RWPE1 (cell line): ENCODE measurements at places on chromosomes 4 and X.
A peak's percentile ranks its signal among the peaks of the same experiment; 100 is the strongest.

- peak; percentile 78 for DNase-seq
Measured at GRCh38 chrX:118520216-118521206, 24.9 kb downstream of the DOCK11 start.

DNA sequence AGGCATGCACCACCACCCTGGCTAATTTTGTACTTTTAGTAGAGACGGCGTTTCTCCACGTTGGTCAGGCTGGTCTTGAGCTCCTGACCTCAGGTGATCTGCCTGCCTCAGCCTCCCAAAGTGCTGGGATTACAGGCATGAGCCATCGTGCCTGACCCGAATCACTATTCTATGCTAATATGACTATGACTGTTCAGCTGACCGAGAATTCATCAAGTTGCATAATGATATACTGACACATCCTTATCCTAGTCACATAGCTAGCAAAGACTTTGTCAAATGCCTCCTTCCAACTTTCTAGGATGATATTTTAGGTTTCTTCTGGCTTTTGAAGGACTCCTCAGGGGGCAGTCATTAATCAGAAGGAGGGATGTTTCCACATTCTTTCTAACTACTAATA is 4.8 kb upstream of the GPM6B start:
- no peak for DNase-seq

DNA sequence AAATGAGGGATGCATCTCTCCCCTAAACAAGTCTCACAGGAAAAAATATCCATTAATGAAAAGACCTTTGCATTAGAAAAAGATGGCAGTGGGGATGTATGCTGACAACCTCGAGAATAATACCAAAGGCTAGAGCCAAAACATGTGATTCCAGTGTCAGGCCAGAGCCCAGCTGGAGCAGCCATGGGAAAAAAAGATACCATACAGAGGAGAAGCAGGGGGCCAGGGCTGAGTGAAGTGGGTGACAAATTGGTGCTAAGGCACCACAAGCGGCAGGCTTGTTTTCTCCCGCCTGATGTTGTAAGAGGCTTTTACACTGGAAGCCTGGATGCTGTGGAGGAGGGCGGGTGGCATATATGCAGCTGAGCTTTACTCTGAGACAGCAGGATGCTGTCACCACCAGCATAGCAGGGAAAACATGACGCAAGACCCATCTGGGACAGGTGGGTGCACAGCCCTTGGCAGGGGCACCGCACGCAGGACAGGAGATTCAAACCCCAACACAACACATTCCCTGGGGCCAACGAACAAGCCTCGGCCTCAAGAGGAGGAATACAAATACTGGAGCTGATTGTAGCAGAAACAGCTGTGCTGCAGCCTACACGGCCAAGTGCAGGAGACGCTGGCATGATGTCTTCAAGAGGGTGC is 91.9 kb downstream of the TSPAN5 start:
- DNase-seq: no peak

DNA sequence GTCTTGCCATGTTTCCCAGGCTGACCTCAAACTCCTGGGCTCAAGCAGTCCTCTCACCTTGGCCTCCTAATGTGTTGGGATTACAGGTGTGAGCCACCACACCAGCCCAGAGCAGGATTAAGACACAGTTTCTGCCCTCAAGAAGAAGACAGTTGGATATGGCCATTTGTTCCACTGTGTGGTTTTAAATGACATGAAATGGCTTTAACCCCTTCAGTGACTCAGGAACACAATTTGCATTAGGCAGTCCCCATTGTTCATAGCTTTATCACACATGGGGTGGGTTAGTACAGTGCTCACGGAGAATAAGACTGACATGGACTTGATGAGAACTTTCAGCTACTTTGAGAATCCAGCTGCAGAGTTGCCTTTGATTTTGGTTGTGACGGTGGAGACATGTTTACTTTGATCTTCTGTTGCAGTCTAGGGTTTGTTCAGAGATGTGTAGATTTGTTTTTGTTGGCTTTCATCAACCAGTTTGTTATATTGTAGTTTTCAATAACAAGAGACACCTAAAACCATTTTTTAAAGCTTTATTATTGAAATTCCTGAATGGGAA is 60.3 kb downstream of the ARX start:
- DNase-seq: no peak

DNA sequence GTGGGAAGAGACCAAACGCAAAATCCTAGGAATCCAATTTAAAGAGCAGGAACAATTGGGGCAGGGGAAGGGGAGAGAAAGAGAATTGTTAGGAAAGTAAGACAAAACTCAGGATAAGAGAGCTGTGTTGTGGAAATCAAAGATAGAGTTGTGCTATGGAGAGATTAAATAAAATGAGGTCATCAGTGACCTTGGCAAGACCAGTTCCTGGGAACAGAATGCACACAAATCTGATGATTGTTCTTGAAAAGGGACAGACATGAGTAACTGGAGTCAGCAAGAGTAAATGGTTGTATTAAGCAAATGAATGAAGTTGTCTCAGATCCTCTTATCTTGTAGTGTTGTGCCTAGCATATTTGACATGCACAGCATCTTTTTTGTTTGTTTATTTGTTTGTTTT is 267.4 kb downstream of the IL1RAPL1 start:
- no peak for DNase-seq

DNA sequence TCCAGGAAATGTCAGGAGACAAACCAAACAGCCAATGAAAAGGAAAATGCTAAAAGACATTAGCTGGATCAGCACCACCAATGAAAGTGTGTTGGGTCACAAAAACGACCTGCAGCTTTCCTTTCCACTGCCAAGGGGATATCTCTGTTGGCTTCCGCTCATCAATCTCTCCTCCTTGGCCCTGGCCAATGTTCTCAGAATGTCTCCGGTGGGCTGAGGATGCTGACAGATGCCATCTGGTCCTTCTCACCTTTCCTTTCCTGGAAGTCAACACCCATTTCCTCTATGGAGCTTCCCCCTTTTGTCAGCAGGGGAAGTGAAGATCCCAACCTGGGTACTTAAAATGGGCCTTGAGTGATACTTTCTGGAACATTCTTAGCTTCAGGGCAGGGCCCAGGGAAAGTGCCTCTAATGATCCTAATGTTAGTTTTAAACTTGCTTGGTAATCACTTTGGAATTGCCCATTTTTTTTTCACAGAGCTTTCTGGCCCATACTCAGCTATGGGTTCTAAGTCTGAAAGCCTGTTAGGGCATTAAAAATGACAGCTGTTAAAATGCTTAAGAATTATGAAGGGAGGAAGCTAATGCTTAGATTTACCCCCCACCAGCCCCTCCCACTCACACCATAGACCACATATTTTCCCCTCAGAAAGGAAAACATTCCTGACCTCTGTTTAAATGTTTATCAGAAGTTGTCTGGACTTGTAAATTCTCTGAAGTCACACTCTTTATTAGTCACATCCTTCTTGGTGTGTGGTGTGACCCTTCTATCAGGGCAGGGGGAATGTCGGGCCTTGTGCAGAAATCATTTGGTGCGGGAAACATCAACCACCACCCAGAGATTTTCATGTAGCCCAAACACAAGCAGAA is 29.2 kb downstream of the IGFBP7 start:
- DNase-seq: peak; percentile 93

- no peak for DNase-seq
Measured at GRCh38 chr4:54909961-54910360, 215.4 kb downstream of the KDR start.

- peak; percentile 52 for DNase-seq
Measured at GRCh38 chr4:56505269-56506130, at the start of gene ARL9. TSS of gene ARL9 (plus strand) at chr4:56505791. CDS start at chr4:56505863, 72 bp downstream.

DNA sequence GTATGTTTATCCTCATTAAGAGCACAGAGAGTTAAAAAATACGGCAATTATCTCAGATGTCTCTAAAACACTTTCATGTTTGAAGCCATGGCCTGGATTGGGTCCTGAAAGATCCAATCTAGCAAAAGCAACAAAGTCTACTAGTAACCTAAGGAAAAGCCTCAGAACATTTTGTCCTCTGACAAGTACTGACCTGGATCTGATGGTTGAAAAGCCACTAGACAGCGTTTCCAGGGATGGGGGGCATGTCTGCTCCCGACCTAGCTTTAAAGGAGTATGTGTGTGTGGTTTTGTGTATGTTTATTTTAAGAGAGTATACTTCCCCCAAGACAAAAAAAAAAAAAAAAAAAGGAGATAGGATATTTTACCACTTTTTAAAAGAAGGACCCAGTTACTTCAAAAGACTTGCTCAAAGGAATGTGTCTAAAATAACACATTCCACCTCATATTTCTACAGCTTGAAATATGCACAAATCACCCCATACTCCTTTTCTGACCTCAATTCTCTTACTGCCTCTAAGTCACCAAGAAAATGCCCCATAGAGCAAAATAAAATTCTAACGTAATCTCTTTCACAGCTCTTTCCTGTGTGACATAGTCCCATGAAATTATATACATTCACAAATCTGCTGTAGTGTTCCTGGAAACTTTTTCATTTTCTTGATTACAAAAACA is 189.0 kb upstream of the TTC29 start:
- no peak for DNase-seq

GRCh38 chrX:6614506-6614905 is 79.6 kb upstream of the VCX3A start:
- DNase-seq: no peak

DNA sequence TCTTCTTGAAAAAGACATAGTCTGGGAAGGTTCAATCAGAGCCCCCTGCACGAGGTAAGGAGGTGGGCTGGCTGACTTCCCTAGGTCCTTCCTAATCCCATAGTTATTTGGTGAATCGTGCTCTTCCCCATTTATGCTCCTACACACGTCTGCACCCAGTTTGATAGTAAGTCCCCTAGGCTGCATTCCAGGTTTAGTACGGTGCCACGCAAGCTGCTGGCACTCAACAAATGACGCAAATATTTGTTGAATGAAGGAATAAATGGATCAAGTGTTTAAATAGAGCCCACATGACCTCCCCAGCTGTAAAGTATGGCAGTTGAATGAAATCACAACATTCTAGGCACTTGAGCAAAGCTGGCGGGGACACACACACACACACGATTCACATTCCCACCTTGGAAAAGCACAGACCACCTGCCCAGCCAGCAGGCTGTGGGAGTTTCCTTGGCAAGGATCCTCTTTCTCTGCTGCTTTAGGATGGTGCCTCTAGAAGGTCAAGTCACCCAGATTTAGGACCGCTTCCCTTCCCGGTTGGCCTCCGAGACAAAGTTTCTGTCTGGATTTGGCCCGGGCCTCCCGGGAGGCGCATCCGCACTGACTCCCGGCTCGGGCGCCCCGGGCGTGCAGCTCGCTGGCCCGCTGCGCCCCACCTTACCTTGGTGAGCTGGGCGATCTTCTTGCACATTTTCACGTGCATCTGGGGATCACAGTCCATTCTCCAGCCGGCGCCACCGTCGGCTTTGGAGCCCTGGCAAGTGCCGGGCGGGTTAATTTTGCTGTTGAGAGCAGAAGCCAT is 721 bp downstream of the FAM184B start:
- no peak for DNase-seq

GRCh38 chr4:179817317-179817716 is 2375.1 kb upstream of the AGA start:
- no peak for DNase-seq

DNA sequence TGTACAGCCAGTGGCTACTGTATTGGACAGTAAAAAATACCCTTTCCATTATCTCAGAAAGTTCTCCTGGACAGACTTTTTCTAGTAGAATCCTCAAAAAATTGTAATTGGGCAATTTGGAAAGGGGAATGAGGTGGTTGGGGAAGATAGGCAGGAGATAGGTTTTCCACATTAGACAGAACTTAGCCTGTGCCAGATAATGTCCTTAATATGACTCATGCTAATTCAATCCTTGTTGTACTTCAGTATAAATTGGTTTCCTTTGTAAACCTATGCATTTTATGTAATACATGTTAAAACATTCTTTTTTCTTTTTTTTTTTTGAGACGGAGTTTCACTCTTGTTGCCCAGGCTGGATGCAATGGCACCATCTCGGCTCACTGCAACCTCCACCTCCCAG is 8.9 kb downstream of the EIF4E start:
- DNase-seq: peak; percentile 42

- no peak for DNase-seq
Measured at GRCh38 chr4:37978248-37978924, 18.2 kb downstream of the PTTG2 start.

DNA sequence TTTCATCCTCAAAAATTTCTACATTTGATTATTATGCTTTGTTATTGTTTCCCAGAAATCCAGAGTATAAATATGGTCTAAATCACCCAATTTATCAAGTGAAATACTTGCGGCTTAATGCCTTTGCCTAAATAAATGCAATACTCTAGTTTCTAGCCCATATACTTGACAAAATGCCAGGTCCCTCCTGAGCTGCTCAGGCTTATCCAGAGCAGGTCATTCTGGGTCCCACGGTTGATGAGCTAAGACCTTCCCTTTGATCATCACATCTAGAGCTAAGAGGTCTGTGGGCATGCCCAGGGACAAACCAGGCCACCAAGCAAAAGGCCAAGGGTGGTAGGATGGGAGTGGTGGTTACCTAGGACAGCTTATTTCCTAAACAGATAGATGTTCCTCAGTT is 180.1 kb downstream of the SMIM20 start:
- DNase-seq: no peak

GRCh38 chr4:31160146-31160545 is 440.0 kb downstream of the PCDH7 start:
- DNase-seq: no peak

GRCh38 chrX:3711331-3711917 is 2.0 kb downstream of the PRKX start:
- DNase-seq: no peak

DNA sequence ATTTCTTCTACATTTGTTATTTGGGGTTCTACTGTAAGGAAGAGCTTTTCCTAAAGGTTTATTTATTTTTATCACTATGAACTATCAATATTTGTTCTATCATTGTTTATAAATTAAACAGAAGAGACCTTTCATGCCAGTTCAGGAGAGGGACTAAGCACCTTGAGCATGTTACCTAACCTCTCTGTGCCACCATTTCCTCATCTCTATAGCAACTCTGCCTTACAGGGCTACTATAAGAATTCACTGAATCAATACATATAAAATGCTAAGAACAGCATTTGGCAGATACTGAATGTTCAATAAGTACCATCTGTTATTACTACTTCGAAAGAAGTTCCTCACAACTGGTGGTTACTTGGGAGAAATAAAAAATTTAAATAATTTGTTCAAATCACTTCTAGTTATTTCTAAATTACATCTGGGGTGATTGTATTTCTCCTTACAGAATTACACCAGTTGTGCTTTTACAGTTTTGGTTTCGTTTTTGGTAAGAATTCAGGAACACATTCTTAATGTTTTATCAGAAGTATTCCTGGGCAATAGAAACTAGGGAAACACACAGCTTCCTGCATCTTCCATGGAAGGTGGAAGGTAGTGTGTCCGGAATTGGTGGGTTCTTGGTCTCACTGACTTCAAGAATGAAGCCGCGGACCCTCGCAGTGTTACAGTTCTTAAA is 32.9 kb downstream of the EREG start:
- DNase-seq: no peak

GRCh38 chr4:107497054-107497453 is 223.0 kb downstream of the PAPSS1 start:
- no peak for DNase-seq

DNA sequence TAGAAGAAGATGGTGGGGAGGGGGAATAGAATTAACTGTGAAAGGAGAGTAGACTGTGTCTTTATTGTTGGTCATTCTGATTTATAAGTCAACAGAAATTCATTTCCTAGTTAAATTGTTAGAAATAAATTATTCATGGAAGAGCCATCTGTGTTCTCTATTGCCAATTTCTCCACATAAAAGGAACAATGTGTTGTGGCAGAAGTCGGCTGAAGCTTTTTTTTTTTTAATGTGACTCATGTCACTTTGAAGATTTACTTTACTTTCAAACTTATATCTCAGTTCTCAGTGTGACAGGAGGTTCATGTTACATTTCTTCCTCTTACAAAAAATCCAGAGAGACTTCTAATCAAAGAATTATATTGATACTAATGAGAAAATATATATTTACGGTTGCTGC is 60.5 kb downstream of the CPE start:
- DNase-seq: no peak

GRCh38 chrX:45775468-45775867 is 574.8 kb upstream of the DIPK2B start:
- peak; percentile 35 for DNase-seq
